ENCODE measurements at places on chromosomes 4 and X. TPM values are rescaled to one million over a fixed set of nuclear protein-coding genes. Genes with fewer than 3 reads are reported as not detected.

- DNase-seq: no peak
Observed at GRCh38 chr4:2068198-2068470, 9.0 kb downstream of the NAT8L start.

DNA sequence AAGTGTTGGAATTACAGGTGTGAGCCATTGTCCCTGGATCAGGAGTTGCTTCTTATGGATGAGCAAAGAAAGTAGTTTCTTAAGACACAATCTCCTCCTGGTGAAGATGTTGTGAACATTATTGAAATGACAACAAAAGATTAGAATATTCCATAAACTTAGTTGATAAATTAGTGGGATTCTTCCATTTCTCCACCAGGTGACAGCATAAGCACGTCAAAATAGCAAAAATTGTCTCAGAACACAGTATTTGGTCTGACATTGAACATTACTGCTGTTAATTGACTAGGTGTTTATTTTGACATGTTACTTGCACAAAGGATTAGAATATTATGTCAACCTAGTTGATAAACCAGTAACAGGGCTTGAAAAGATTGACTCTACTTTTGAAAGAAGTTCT lies 21.6 kb downstream of the CLDN34 start:
- DNase-seq: no peak

DNA sequence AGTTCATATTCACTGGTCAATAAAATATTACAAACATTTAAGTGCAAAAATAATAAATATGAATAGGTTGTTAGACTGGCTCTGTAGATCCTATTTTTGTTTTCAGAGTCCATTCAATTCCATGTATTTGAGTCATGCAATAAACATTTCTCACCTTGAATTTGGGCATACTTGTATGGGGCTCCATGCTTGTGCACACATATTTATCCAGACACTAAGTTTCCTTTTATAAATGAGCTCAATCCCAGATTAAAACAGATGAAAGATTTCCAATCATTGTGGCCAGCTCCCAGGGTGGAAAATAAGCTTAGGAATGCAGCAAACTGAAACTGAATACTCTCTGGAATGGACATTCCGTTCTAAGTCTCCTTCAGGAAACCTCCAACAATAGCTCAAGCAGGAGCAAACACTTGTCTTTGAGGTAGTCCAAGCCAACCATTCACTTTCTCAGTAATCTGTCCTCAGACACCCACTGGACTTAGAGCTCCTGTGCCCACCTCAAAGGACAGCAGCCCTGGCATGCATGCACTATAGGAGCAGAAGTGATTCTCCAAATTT lies 16.4 kb downstream of the DMD start:
- no peak for DNase-seq

DNA sequence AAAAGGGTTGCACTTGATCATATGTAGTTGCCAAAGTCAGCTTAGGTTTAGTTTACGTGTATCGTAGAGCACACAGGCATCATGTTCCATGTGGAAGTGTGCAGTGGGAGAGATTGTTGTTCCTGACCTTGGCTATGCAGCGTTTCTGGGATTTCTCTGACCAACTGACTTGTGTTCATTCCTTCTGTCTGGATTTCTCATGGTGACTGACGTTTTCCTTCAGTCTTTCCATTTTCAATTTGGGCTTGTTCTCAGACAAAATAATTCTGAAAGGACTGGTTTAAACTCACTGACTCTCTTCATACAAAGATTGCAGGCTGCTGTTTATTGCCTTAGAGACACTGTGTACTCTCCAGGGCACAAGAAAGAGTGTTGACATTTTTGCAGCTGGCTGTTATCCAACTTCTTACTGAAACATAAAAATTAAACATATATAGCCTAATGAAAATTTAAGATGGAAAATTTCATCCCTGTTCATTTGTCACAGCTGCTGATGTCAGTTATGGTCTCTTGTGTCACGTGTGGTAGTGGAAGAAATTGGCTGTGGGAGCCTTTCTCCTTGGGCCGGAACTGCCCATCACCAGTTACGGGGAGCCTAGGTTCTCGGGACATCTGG lies 95.4 kb downstream of the TNIP2 start:
- no peak for DNase-seq

DNA sequence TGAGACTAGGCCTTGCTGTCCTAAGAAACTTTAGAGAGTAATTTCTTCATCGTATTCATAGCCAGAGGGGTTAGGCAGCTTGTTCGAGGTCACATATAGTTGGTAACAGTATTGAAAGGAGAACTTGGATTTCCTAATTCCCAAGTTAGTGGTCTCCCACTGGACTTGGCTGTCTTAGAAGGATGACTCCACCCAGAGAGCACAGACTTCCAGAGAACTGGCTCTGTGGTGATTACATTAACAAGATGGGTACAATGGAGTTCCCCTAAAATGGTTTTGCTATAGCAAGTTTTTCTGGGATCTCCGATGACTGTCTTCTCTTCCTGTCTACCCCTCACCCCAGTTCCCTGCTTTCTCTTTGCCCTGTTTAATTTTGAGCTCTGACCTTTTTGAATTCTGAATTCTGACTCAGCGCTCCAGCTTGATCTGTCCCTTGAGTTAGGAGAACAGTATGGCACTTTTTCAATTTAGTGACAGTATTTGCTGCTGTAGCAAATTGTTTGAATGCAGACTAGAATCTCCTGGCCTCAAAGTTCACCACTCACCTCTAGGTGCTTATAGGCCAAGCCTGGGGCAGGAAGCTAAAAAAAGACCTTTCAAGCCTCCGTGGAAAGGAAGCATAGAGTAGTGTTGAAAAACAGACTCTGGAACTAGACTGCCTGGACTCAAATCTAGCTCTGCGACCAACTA lies 6.9 kb downstream of the MSN start:
- DNase-seq: no peak

DNA sequence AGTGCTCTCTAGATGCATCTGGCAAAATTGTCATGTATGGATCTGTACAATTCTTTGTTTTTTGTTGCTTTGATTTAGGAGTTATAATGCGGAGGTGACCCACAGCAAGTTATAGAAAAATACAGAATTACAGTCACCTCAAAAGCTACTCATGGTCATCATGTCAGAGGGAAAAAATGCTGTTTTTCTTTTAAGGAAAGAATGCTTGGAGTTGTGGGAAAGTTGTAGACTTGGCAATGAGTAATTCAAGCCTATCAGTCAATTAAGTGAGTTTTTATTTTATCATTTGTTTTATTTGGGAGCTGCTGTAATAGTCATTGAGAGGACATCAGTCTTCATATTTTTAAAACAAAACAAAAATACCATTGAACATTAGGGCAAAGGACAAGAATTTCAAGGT lies 16.4 kb downstream of the FHL1 start:
- DNase-seq: no peak

GRCh38 chrX:15985937-15986336 lies 131.3 kb upstream of the AP1S2 start:
- DNase-seq: no peak

DNA sequence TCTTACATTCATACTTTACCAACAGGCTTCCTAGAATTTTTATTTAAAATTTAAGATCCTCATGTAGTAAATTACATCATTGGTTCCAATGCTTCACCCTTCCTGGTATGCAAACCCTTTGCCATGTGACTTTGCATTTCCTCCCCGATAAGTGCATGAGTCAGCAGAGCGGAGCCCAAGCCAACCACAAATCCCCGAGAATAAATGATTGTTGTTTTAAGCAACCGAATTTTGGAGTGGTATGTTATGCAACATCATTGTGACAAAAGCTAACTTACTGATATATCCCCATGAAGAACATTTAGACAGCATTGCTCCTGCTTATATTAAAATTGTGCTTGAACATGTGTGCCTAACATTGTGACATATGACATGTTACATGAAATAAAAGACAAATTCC lies 199.4 kb upstream of the DDX53 start:
- peak; percentile 66 for DNase-seq

The DUSP9 gene
- polyA plus RNA-seq: not detected

The RLIM gene
- 25.0 TPM for polyA plus RNA-seq

The TMSB15B gene
- 14.0 TPM for polyA plus RNA-seq

The ZGRF1 gene
- polyA plus RNA-seq: 2.0 TPM

The ADAMTS3 gene
- 0.77 TPM for polyA plus RNA-seq

The CXCL11 gene
- polyA plus RNA-seq: 0.09 TPM

The HERC6 gene
- polyA plus RNA-seq: 1.8 TPM

The SSX4B gene
- not detected for polyA plus RNA-seq

Measured in AG04450 (cell line).